ENCODE measurements at places on chromosomes 1 and 21.

DNA sequence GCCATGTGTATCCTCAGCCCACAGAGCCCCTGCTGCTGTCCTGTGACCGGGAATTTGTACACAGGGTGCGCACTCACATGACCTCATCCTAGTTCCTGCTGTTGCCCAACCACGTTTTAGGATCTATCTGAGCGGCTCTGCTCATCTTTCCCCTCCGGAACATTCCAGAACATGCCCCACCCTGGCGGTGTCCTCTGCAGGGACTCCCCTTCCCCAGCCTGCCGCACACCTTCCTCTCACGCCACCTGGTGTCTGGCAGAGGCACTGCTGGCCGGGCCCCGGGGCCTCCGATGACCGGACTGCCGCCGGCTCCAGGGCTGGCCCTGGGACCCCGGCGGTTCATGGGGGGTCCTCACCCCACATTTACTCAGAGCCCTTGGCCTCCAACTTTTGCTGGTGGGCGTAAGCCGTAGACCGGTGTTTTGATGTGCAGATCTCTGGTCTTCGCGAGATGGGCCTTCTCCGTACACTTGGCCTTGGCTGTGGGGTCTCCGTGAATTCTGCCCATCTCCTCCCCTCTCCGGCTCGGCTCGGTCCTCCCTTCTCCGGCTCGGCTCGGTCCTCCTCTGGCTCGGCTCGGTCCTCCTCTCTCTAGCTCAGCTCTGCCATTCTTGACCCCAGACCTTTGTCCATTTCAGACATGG is 29.5 kb downstream of the ARHGEF16 start:
- peaks cover 16% of the 10 kb centered on the region for H3K27me3 ChIP-seq
- DNase-seq = no peak

GRCh38 chr1:186802388-186802787 is 26.4 kb upstream of the PLA2G4A start:
- DNase-seq = no peak
- H3K4me1 ChIP-seq = no peaks in the 10 kb centered on the region
- H3K36me3 ChIP-seq = peaks cover 1% of the 10 kb centered on the region

- H3K4me3 ChIP-seq = no peak overlapping the region
- H3K27ac ChIP-seq = peak overlapping the region; percentile 63
- H3K36me3 ChIP-seq = peaks cover 5% of the 10 kb centered on the region
- no peak for DNase-seq
- no peaks in the 10 kb centered on the region for H3K27me3 ChIP-seq
Measured at GRCh38 chr1:116508085-116508983, 62.5 kb downstream of the CD58 start.

- no peak overlapping the region for H3K27ac ChIP-seq
- H3K4me1 ChIP-seq = peaks cover 28% of the 10 kb centered on the region
- peaks cover 1% of the 10 kb centered on the region for H3K36me3 ChIP-seq
- H3K27me3 ChIP-seq = no peaks in the 10 kb centered on the region
Measured at GRCh38 chr1:165851034-165851658, 23.7 kb downstream of the UCK2 start.

GRCh38 chr1:242761556-242761955 is 237.1 kb upstream of the PLD5 start:
- H3K4me1 ChIP-seq = no peaks in the 10 kb centered on the region
- H3K4me3 ChIP-seq = no peak overlapping the region
- no peak overlapping the region for H3K27ac ChIP-seq
- H3K36me3 ChIP-seq = no peaks in the 10 kb centered on the region
- no peak for DNase-seq
- no peaks in the 10 kb centered on the region for H3K27me3 ChIP-seq

- no peaks in the 10 kb centered on the region for H3K27me3 ChIP-seq
- no peaks in the 10 kb centered on the region for H3K4me1 ChIP-seq
- DNase-seq = no peak
Measured at GRCh38 chr21:16370186-16370585, 640.4 kb downstream of the USP25 start.

GRCh38 chr21:37165586-37165985 is 92.5 kb downstream of the TTC3 start:
- no peaks in the 10 kb centered on the region for H3K27me3 ChIP-seq
- DNase-seq = no peak
- peaks cover 41% of the 10 kb centered on the region for H3K36me3 ChIP-seq
- H3K4me3 ChIP-seq = no peak overlapping the region
- no peak overlapping the region for H3K27ac ChIP-seq

DNA sequence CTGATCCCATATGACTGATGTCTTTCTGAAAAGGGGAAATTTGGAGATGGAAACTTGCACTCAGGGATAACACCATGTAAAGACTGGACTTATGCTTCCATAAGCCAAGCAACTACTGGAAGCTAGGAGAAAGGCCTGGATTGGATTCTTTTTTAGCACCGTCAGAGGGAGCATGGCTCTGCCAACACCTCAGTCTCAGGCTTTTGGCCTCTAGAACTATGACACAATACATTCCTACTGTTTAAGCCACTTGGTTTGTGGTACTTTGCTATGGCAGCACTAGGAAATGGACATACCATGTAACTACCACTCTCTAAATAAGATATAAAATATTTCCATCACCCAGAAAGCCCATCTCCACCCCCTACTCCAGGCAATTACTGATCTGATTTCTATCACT is 139.7 kb downstream of the CYYR1 start:
- no peak for DNase-seq
- H3K36me3 ChIP-seq = no peaks in the 10 kb centered on the region
- H3K4me1 ChIP-seq = no peaks in the 10 kb centered on the region

DNA sequence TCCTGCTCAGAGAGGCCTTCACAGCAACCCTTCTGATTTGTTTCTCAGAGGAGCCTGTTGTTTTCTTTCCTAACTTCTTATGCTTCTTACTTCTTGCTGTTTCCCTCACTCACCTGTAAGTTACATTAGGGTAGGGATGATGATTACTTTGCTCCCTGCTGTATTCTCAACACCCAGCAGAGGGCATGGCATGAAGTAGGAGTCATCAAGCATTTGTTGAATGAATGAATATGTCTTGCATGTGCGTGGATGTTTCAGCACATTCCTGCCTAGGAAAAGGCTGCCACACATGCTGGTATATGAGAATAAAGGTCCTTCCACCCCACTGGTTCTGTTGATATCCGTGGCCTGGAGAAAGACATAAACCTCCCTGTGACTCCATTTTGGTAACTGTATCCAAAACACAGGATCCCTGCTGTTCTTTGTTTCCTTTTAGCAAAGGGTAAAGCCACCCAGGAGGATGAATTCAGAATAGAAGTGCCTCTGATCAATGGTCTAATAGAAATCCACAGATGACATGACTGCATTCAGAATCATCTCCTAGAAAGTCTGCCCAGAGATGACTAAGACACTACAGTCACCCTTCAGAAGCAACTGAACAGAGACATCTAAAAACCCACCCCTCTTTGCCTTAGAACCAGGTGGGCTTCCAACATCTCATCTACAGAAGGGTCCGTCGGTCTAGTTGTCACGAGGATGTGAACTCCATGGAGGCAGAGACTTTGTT is 168.8 kb downstream of the ZSCAN20 start:
- no peak overlapping the region for H3K27ac ChIP-seq
- no peaks in the 10 kb centered on the region for H3K36me3 ChIP-seq
- no peak overlapping the region for H3K4me3 ChIP-seq
- DNase-seq = no peak
- peaks cover 63% of the 10 kb centered on the region for H3K27me3 ChIP-seq

- no peak overlapping the region for H3K4me3 ChIP-seq
- no peak overlapping the region for H3K27ac ChIP-seq
- DNase-seq = no peak
- H3K36me3 ChIP-seq = peaks cover 7% of the 10 kb centered on the region
Measured at GRCh38 chr1:207355513-207356295, 34.2 kb downstream of the CD55 start.

DNA sequence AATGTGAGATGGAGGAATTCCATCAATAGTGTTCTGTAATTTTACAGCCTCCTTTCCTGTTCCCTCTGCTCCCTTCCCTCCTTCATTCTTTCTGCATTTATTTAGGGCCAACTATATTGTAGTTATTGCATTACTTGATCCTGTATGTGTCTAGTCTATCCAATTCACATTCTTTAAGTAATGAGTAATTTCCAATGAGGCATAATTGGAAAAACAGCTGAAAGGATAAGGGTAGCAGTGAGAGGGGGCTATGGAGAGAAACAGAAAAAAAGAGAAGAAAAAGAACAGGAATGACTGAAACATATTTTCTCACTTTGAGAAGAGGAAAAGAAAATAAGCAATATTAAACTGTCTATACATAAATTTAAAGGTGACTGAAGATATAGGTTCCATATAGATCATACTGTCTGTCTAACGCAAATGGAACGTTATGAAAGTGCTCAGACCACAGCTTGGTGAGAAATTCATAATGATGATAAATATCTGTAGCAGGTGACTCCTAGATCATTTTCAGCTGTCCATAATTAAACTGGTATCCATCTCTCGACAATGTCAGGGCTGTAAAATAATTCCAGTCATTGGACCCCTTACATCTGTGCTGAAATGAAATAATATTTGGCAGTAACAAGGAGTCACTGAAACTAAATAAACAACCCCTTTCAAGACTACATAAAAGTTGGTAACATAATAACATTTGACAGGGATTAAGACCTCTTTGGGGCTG is 61.8 kb downstream of the SPAG17 start:
- no peaks in the 10 kb centered on the region for H3K27me3 ChIP-seq
- H3K36me3 ChIP-seq = peaks cover 2% of the 10 kb centered on the region
- no peak overlapping the region for H3K27ac ChIP-seq

- no peak for DNase-seq
- no peaks in the 10 kb centered on the region for H3K4me1 ChIP-seq
- H3K27me3 ChIP-seq = peaks cover 53% of the 10 kb centered on the region
- no peaks in the 10 kb centered on the region for H3K36me3 ChIP-seq
Measured at GRCh38 chr21:38495696-38496095, 2.6 kb downstream of the ERG start.

DNA sequence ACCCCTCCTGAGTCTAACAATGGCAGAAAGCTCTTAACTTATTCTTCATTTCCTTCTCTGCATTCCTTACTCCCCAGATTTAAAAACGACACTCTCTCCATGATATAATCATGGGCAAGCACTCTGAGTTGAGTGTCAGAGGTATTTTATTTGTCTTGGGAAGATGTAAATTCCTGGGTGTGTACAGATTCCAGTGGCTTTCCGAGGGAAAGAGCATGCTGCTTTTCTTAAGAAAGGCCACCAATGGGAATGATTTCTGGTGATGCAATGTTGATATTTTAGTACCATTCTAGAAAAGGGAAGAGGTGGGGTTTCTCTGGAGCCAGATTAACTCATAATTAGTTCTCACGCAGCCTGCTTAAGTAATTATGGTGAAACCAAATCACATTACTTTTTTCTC is 47.8 kb upstream of the BTG3 start:
- H3K4me1 ChIP-seq = no peaks in the 10 kb centered on the region
- H3K36me3 ChIP-seq = peaks cover 2% of the 10 kb centered on the region
- no peak for DNase-seq
- no peak overlapping the region for H3K4me3 ChIP-seq
- no peak overlapping the region for H3K27ac ChIP-seq
- peaks cover 67% of the 10 kb centered on the region for H3K27me3 ChIP-seq

- DNase-seq = no peak
- H3K36me3 ChIP-seq = no peaks in the 10 kb centered on the region
- H3K4me1 ChIP-seq = no peaks in the 10 kb centered on the region
- no peak overlapping the region for H3K27ac ChIP-seq
- no peak overlapping the region for H3K4me3 ChIP-seq
Measured at GRCh38 chr1:92443893-92444292, 42.8 kb downstream of the GFI1 start.

GRCh38 chr1:23843644-23844043 is 18.4 kb upstream of the HMGCL start:
- no peak overlapping the region for H3K27ac ChIP-seq
- peaks cover 16% of the 10 kb centered on the region for H3K36me3 ChIP-seq
- H3K4me3 ChIP-seq = no peak overlapping the region
- H3K27me3 ChIP-seq = no peaks in the 10 kb centered on the region

DNA sequence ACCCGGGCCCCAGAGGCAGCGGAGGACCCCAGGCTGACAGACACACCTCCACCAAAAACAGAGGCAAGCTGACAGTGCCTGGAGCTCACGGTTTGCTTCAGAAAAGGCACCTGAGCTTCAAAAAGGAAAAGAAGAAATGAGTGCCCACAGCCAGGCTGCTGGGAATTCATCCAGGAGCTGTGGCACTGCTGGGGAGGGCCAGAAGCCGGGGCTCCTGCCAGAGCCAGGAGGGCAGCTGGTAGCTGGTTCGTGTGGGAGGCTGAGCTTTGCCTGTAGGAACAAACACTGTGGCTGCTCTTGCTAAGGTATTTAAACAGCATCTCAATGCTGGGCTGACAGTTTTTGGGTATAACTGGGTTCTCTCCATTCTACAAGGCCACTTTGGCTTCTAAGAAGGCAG is 19.5 kb downstream of the KCNJ6 start:
- no peaks in the 10 kb centered on the region for H3K36me3 ChIP-seq
- peaks cover 43% of the 10 kb centered on the region for H3K27me3 ChIP-seq
- H3K27ac ChIP-seq = no peak overlapping the region
- H3K4me1 ChIP-seq = no peaks in the 10 kb centered on the region
- H3K4me3 ChIP-seq = no peak overlapping the region

DNA sequence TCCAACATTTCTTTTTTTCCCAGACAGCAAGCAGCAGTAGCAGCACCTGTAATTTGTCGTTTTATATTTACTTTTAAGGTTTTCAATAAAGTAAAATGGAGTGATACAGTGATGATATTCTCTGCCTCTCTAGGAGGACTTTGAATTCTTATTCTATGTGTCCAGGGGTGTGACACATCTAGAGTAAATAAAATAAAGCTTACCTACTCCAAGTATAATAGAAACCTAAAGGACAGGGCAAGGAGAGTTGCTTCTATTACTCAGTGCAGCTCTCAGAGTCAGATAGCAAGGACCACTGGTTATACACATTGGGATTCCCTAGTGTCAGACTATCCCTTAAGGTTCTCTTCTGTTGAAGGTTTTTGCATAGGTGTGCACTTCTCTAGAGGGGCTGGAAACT is 95.9 kb downstream of the LMO4 start:
- H3K4me3 ChIP-seq = no peak overlapping the region
- H3K27me3 ChIP-seq = peaks cover 20% of the 10 kb centered on the region
- H3K36me3 ChIP-seq = no peaks in the 10 kb centered on the region
- no peaks in the 10 kb centered on the region for H3K4me1 ChIP-seq
- H3K27ac ChIP-seq = no peak overlapping the region

DNA sequence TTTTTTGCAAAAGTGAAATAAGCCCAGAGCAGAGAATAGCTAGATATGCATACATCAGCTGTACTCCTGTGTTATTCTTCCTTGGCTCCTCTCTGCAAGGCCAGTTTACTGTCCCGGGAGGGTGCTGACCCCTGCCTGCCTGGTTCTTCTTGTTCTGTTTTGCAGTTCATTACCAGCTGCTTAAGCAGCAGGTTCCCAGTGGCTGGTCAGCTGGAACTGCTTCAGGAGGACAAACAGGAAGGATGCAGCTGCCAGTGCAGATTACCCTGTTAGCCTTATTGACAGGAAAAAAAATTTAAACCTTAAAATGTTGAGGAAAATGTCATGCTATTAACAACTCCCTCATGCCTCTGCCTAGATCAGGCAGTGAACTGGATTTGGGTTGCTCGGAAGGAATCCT is 16.0 kb upstream of the LRIG2 start:
- no peaks in the 10 kb centered on the region for H3K36me3 ChIP-seq
- no peak overlapping the region for H3K27ac ChIP-seq
- DNase-seq = no peak
- H3K4me1 ChIP-seq = peaks cover 6% of the 10 kb centered on the region
- no peaks in the 10 kb centered on the region for H3K27me3 ChIP-seq
- no peak overlapping the region for H3K4me3 ChIP-seq

- DNase-seq = no peak
- peaks cover 9% of the 10 kb centered on the region for H3K4me1 ChIP-seq
- no peak overlapping the region for H3K27ac ChIP-seq
- no peak overlapping the region for H3K4me3 ChIP-seq
Measured at GRCh38 chr1:54940042-54940441, 40.4 kb upstream of the TMEM61 start.

All from central memory CD8-positive, alpha-beta T cell (primary cell).